ENCODE measurements at places on chromosomes 12 and 14.

DNA sequence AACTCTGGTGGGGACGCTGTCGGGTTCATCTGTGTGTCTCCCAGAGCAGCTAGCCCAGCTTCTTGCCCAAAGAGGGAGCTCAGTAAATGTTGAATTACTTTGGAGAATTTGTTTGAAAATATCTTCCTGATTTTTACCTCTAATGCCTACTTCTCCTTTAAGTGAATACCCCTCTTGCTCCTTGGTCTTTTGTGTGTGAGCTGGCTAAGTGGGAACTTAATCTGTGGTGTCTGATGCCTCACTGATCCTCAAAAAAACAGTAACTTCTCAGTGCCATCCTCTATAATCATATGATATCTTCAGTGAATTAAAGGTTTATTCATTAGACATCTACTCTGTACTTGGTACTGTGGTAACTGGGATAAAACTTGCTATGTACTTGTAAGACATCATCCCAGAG lies 7.7 kb upstream of the PSMA6 start:
- no peak for DNase-seq

DNA sequence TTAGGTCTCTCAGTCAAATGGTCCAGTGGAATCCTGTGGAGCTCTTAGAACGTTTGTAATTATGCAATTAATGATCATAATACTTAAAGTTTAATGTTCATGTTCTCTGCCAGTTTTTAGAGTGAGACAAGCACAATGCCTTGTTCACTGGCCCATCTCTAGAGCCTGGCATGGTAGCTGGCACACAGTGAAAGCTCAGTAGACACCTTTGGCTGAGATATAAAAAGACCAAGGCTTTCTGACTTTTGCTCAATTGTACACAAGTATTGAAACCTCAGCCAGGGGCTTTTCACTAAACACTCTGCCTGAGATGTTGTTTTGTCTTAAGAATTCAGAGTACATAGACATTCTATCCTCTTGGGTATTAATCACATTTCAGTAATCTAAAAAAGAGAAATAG lies 241.8 kb upstream of the ATP2B1 start:
- DNase-seq = no peak

GRCh38 chr14:24670594-24670993 lies 36.6 kb upstream of the GZMB start:
- peak; percentile 71 for DNase-seq

DNA sequence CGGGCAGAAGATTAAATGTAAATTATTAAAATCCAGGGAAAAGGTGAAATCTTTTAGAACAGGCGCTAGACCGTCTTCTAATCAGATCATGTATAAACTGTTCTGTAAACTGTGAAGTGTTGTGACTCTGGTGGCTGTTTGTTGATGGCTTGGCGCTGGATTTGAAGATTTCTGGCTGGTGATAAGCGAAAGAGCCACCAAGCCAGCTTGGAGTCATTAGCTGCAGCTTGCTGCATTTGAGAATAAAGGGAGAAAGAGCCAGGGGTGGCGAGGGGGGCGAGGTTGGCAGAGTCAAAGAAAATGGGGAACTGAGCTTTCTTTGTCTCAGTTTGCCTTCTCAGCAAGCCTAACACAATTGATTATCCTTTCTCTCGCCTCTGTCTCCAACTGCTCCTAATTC lies 8.0 kb downstream of the SYNDIG1L start:
- DNase-seq = no peak

- peak; percentile 86 for DNase-seq
These were observed 920 bp downstream of the CDK17 start for GRCh38 chr12:96399120-96399918.

DNA sequence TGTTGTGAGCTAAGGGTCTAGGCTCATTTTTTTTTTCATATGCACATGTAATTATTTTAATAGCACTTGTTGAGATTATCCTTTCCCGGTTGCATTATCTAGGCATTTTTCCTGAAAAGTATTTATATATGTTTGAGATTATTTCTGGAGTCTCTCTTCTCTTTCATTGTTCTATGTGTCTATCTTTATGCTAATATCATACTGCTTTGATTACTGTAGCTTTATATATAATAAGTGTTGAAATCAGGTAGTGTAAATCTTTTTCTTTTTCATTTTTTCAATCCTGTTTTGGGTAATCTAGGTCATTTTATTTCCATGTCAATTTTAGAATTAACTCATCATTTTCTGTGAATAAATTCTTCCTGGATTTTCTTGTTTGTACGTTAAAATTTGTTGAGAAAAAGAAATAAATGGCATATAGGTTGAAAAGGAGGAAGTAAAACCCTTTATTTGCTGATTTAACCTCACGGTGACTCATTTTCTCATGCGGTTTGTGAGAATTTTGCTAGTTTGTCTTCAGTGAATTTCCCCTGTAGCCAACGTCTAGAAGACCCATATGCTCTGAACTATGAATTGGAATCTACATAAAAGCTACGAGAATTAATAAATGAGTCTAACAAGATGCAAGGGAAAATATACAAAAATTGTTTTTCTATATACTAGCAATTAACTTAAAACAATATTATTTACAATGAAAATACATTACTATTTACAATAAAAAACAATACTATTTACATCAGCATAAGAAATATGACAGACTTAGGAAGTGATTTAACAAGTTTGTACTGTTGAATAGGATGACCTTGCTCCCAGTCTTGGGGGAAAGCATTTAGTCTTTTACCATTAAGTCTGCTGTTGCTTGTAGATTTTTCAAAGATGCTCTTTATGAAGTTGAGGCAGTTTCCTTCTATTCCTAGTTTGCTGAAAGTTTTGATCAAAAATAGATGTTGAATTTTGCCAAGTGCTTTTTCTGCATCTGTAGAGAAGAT lies 105.0 kb downstream of the SNAPC1 start:
- no peak for DNase-seq

DNA sequence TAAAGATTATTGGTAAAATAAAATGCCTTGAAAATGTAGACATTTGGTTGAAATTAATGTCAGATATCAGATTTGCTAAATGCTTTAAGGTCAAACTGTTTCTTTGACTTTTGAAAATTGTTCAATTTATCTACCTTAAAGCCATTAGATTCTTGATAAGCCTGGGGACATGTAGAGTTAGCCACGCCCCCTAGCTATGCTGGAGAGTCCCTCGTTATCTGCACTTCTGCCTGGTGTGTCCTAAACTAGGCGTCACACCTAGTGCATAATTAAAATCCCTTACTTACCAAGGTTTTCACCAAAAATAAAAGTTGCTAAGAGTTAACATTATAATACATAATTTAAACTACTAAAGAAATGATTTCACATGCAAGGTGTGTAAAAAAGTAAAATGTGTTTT lies 79.5 kb downstream of the EGLN3 start:
- DNase-seq = no peak

- no peak for DNase-seq
These were observed 622.4 kb upstream of the TBX3 start for GRCh38 chr12:115306380-115306779.

DNA sequence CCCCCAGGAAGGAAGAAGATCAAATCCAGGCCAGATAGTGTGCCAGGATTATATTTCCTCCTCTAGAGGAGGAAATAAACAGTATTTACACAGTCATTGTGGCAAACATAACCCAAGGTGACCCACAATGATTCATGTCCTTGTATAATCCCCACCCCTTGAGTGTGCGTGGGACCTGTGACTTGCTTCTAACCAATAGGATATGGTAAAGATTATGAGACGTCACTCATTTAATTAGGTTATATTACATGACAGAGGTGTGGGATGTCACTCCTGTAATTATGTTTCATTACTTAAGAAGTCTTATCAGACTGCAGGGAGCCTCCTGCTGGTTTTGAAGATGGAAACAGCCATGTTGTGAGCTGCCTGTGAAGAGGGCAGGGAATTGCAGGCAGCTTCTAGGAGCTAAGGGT lies 12.2 kb upstream of the CATSPERB start:
- DNase-seq = no peak

DNA sequence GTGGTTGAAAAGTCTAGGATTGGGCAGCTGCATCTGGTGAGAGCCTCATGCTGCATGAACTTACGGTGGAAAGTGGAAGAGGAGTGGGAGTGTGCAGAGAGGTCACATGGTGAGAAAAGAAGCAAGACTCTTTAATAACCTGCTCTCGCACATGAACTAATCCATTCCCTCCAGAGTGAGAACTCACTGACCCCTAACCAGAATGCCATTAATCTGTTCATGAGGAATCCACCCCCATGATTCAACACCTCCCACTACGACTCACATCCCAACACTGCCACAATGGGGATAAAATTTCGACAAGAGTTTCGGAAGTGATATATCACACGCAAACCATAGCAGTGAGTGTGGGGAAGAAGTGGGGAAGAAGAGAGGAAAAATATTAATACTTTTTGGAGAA lies 377.4 kb downstream of the NAV3 start:
- no peak for DNase-seq

DNA sequence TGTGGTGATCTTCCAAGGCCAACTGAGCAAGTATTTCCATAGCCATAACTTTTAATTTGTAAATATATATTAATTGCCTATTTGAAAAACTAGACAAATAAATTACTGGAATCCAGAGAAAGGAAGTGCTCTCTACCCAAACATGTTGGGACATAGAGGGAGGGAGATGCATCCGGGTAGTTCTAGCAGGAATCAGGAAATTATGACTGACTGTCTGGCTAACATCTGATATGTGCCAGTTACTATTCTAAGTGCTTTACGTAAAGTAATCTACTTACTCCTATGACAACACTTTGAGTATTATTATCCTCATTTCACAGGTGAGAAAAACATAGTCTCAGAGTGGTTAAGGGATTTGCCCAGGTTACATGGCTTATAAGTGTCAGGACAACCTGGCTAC lies 147.7 kb upstream of the VASH1 start:
- DNase-seq = no peak

DNA sequence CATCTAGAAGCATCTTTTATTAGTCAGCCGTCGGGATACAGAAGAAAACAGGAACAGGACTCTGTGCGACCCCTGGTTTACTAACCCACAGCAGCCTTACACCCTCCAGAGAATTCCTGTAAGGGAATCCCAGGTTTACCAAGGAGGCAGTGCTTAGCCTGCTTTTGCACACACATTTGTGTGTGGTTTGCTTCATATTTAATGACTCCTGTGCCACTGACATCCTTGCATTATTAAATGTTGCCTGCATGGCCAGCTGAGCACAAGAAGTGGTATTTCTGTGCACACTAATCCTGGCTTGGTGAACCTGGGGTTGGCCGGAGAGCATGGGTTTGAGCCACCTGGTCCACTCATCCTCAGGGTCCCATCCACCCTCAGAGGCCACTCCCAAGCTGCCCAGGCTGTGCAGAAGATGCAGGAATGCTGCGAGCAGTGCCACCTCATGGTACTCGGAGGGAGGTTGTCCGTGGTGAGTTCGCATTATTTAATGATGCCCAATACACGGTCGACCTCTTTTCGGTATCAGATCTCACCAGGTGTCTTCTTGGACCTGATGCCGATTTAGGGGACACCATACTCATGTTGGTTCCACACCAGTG lies 152.4 kb upstream of the RTL1 start:
- DNase-seq = no peak

DNA sequence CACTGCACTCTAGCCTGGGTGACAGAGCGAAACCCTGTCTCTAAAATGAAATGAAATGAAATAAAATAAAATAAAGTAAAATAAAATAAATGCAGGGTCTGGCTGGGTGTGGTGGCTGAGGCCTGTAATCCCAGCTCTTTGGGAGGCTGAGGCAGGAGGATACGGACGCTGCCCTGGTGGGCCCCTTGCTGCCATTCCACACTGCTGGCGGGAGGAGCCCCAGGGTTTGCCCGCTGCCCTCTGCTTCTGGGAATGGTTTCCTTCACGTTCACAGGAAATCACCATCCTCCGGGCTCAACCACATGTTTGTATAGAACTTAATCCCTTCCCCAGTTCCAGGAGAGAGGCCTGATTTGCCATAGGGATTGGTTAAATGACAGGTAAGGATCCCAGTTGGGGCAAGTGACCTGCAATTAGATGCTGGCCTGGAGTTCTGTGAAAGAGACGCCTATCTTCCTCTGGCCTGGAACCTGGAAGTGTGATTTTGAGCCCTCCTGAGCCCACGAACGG lies 29.3 kb downstream of the CALM1 start:
- DNase-seq = no peak

DNA sequence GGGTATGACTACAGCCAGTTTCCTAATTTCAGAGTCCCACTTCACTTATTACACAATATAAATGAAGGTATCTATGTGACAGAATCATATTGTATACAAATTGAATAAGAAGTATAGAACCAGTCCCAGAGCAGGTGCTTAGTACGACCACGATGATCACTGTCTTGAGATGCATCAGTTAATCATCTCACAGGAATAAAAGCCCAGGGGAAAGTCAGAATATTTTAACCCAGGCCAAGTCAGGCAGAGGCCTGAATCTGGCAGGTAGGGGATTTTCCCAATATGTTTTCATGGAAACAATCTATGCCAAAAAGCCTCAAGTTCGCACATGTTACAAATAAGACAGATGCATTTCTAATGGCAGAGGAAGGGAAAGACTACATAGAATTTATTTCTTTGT lies 758.4 kb downstream of the BCL11B start:
- DNase-seq = no peak

DNA sequence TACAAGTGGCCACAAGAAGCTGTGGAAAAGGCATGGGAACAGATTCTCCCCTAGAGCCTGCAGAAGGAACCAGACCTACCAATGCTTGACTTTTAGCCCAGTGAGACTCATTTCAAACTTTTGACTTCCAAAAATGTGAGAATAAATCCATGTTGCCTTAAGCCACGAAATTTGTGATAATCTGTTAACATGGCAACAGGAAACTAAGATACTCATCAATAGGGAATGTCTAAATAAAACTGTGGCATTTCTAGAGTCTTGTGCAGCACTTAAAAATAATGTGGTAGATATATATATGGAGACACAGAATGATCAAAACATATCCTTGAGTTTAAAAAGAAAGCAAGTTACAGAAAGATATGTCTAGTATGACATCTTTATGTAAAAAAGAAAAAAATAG lies 12.0 kb downstream of the HECTD4 start:
- DNase-seq = no peak

DNA sequence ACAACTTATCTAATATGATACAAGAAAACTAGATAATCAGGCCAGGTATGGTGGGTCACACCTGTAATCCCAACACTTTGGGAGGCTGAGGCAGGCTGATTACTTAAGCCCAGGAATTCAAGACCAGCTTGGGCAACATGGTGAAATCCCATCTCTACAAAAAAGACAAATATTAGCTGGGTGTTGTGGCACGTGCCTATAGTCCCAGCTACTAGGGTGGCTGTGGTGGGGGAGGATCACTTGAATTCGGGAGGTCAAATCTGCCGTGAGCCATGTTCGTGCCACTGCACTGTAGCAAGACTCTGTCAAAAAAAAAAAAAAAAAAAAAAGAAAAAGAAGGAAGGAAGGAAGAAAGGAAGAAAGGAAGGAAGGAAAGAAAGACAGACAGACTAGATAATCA lies 27.0 kb downstream of the ZCRB1 start:
- no peak for DNase-seq

GRCh38 chr12:85279449-85280164 lies 413 bp upstream of the ALX1 start:
- DNase-seq = no peak

- no peak for DNase-seq
These were observed 5.9 kb downstream of the DDHD1 start for GRCh38 chr14:53147208-53147607.
